ENCODE measurements at places on chromosomes 2 and 18.

DNA sequence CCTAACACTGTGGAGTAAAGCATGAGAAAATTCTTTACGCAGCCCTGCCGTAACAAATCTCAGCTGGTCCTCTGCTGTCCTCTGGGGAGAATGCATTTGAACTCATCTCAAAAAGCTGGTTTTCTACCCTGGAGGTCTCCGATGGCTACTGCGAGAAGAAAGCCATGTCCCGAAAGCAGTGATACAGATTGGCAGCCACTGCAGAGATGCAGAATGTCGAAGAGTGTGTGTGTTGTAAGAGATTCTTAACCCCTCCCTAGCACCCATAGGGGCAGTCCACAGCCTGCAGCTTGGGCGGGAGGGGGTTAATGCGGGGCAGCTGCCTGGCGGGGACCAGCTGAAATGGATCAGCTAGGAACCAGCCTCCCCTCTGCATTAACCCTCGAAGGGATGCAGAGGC is 235.9 kb downstream of the ZNF516 start:
- DNase-seq: no peak

- DNase-seq: no peak
These were observed 160.5 kb downstream of the STK39 start for GRCh38 chr2:168086851-168087250.

DNA sequence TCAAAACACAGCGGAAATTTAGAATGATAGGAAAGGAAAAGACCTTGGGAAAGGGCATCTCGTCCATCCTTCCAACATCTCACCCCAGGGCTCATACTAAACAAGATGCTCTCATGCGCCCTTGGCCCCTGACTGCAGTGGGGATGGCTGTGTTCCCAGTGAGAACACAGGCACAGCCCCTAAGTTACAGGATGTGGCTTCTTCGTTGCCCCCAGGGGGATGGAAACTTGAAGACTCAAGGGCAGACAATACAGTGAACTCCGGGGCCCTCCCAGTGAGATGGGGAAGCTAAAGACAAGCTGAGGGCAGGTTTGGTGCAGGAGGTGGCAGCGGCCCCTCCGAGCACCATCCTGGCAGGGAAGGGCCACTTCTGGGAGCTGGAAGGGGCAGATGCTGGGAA is 139.7 kb downstream of the INO80D start:
- DNase-seq: no peak

DNA sequence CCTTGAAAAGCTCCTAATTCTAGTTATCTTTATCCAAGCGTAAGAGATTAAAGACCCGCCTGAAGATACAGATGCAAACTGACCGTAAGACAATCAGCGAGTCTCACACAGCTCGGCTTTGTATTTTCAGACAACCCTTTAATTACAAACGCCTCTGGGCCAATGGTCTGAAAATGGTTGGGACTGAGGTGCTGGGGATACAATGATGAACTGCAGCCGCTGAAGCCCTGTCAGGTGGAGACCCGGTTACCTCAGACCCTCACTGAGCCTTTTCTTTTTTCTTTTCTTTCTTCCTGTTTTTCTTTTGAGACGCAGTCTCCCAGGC is 715 bp upstream of the CFAP36 start:
- no peak for DNase-seq

DNA sequence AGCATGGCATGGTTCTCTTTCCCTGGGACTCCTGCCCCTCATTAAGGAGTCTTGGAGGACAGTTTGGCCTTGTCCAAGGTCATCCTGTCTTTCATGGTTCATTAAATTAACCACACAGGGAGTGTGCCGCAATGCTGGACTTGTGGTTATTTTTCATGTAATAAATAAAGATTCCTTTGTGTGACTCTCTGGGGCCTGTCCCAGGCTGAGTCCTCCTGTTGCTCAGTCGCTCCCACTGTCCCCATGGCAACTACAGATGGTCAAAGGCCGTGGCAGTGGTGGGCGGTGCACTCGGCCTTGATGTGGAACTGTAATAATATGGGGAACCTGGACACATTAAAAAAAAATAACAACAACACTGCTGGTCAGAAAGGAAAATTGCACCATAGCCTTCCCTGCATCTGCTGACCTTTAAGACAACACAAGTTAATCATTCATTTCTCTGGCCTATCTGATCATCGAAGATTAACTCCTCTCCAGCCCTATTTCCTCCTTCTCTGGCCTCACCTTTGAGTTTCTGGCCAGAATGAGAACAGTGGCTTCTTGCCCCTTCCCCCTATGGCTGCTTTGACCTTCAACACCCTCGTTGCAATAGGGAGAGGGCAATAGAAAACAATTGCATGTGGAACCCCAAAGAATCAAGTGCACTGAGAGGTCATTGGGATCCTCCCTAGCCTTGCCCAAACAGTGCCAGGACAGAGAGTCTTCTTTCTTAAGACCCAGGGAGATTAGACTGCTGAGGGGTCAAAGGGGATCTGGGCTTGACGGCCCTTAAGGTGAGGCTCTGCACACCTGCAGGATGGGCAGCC is 44.7 kb downstream of the PSD4 start:
- DNase-seq: no peak

- DNase-seq: no peak
These were observed 1211.9 kb downstream of the DPP10 start for GRCh38 chr2:115654362-115654761.

DNA sequence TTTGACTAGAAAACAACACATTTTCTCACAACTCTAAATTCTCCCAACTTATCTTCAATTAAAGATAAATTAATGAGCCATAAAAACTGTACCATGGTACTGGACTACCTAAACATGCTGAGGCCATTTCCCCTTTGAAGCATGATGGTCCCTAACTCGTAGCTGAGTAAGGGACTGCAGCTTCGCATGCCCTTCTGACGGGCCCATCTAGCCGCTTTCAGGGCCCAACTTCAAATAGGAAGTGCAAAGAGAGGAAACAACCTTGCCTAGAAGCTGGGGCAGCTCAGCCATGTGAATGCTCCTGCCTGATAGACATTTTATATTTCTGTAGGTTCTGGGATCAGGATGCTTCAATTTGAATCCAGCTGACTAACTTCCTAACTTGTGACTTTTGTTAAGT is 72.4 kb downstream of the ZEB2 start:
- DNase-seq: no peak

GRCh38 chr18:28652654-28653053 is 475.7 kb upstream of the CDH2 start:
- no peak for DNase-seq

- DNase-seq: no peak
These were observed 56.0 kb downstream of the ATIC start for GRCh38 chr2:215367662-215368492.

GRCh38 chr18:79975985-79976680 is 11.7 kb downstream of the HSBP1L1 start:
- no peak for DNase-seq

- DNase-seq: no peak
These were observed 542.3 kb upstream of the VWC2L start for GRCh38 chr2:213868526-213868925.

- no peak for DNase-seq
These were observed 491.8 kb downstream of the KCNJ3 start for GRCh38 chr2:155190342-155190741.

DNA sequence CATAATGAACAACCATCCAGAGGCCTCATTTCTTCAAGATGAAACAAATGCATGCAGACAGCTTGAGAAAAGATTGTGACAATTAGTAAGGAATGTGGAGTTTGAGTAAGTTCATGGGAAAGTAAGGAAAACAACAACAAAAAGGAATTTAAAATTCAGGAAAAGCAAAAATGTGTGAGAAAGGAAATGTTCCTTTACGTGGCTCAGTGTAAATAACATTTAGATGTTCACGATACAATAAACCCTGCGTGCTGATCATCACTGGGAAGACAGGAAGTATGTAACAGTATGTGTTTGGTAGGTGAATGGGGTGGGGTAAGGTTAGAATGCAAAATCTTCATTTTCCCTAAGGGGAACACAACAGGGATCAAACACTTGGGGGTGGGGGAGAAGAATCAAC is 72.7 kb downstream of the TRIP12 start:
- no peak for DNase-seq

GRCh38 chr2:20353241-20353992 is 2.8 kb upstream of the PUM2 start:
- no peak for DNase-seq

DNA sequence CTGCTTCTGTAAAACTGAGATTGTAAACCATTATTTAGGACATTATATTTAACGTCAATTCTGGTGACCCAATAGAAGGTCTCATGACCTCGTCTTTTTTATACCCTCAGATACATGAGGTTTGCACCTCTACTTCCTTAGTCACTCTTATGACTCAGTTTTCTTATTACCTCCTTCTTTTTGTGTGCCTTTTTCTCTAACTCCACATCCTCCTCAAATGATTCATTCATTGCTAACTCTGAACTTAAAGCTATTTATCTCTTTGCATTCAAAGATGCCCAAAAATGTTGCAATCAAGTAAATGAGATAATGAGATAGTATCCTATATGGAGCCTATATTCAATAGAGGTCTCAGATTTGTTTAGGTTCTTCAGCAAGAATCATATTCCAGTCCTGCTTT is 121.0 kb upstream of the KYNU start:
- no peak for DNase-seq

- no peak for DNase-seq
These were observed 192.0 kb downstream of the EPHA4 start for GRCh38 chr2:221380062-221380461.

DNA sequence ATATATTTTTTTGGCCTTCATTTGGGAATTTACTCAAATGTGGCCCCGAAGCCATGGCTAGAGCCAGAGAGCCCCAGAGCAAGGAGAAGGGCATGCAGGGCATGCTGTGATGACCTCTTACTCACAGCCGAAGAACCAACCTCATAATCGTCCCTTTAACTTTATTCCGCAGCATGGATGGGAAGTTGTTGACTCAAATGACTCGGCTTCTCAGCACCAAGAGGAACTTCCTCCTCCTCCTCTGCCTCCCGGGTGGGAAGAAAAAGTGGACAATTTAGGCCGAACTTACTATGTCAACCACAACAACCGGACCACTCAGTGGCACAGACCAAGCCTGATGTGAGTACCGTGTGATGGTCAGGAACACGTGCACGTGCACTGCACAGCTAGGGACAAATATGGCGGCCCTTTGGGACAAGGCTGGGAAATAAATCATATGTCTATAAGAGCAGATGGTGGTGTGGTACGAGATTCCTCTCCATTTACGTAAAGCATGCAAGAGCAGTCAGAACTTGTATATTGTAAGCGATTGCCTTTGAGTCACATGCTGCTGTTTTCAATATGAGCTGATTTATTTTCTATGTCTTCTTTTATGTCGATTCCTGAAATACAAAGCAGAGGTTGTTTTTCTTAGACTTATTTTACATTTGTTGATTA is 280.9 kb downstream of the NEDD4L start:
- no peak for DNase-seq

GRCh38 chr2:64796926-64797325 is 143.2 kb upstream of the SERTAD2 start:
- no peak for DNase-seq

- DNase-seq: no peak
These were observed 3.5 kb upstream of the RAB27B start for GRCh38 chr18:54824761-54825160.

- DNase-seq: no peak
These were observed 223.2 kb downstream of the LRATD1 start for GRCh38 chr2:14855751-14856150.

GRCh38 chr2:45851576-45852304 is 200.3 kb downstream of the PRKCE start:
- no peak for DNase-seq

- DNase-seq: peak; percentile 0
These were observed 693 bp upstream of the LRP2 start for GRCh38 chr2:169362894-169363559.

- no peak for DNase-seq
These were observed 245.7 kb downstream of the IKZF2 start for GRCh38 chr2:212905640-212906201.

DNA sequence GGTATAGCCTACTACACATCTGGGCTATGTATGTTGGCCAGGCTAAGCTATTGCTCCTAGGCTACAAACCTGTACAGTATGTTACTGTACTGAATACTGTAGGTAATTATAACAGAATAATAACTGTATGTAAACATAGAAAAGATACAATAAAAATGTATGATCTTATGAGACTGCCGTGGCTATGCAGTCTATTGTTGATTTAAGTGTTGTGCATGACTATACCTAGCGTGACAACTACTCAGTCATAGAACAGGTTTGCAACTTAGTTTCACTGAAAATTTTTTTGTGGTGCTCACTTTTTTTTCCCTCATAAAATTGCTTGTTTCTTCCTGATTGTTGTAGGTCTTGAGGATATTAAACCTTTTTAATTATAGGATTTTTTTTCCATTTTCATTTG is 25.9 kb downstream of the KCMF1 start:
- DNase-seq: no peak

DNA sequence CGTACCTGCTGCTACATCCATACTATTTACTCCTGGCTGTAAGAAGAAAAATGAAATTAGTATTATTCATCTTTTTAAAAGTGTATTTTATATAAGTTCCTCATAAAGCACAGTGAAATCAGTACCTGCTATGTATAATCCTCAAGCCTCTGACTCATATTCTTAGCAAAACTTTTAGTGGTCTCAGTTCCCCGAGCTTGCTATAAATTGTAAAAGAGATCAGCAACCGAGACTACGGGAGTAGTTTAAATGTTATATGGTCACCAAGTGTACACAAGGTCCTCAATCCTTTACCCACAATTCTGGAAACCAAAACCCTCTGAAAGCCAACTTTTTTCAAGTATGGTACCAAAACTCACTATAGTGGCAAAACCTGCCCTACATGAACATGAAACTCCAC is 24.2 kb downstream of the PRPF40A start:
- DNase-seq: no peak

GRCh38 chr18:23964282-23965238 is 50.0 kb upstream of the TTC39C start:
- no peak for DNase-seq

- DNase-seq: no peak
These were observed 208.0 kb downstream of the C1D start for GRCh38 chr2:67854798-67855197.

DNA sequence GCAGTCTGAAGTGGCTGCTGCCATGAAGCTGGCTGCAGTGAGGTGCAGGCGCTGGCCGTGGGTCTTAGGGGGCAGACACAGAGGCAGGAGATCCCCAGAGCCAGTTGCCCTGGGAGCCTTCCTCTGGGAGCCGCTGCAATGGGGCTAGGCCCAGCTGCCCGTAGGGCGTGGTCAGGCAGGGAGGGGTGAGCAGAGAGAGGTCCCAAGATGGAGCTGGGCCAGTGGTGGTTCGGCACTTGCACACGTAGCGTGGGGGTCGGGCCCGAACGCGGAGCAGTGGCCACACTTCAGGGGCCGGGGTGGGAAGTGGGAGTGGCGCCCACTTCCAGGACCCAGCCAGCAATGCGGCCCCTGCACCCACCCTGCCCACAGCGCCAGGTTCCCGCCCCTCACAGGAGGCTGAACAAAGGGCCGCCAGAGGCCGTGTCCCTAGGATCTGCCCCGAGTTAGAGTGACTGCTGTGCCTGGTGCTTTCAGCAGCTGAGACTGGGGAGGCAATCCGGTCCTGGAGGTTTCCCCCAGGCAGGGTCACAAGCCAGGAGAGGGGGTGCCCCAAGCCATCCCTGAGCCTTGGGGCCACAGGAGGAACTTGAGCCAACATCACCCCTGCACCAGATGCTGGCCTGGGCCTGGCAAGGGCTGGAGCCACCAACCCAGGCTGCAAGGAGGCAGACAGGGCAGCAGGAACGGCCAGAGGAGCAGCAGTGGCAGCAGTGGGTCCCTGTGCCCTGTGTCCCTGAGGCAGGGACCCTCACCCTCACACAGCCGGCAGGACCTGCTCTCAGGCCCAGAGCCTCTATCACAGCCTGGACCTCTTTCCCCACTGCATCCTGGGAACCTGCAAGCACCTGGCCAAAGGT is 21.3 kb upstream of the SP140L start:
- no peak for DNase-seq
